ENCODE measurements at places on chromosomes 2 and 18.

DNA sequence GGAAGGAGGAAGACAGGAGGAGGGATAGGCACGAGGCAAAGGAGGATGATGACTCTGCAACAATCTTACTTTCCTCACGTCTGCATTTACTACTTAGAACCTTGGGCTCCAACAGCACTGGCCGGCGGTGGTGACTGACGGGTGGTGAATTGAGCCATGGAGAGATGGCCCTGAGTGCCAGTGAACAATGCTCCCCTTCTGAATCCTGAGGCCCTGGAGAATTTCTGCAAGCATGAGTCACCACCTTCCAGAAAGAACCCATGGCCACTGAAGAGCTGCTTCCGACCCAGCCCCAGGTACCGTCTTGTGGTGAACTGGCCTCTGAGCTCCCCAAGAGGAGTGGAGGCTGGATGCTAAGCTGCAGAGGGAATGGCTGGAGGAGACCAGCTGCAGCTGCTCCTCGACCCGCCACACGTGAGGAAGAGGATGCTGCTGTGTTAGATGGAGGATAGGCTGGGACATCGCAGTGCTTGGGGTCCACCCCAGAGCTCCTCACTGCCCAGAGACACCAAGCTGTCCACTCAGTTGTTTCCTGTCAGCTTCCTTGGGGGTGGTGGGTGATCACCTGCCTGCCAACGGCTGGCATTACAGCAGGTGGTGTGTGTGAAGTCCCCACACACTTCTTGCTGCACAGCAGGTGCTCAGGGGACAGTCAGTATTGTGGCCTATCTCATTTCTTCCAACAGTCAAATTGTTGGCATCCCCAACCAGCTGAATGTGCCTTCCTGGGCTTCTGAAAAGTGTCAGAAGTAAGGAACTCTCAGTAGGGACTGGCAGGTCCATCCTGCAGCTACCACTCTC, 186.5 kb upstream of the ID2 start:
- no peak for DNase-seq

DNA sequence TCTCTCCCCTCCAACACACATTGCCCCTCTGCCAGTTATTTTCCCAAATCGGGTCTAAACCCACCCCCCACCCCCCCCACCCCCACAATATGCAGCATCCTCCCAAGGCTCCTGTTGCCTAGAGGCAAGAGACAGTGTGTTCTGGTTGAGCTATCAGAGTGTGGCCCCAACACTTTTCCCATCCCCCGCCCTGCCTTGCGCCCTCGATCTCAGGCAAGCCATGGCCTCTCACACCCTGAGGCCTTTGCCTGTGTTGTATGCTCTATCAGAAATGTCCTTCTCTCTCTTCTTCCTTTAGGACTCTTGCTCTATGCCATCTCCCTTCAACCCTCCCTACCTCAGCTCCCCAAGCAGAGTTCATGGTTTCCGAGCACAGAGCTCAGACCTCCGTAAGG, 9.5 kb upstream of the GRHL1 start:
- DNase-seq, result no peak

DNA sequence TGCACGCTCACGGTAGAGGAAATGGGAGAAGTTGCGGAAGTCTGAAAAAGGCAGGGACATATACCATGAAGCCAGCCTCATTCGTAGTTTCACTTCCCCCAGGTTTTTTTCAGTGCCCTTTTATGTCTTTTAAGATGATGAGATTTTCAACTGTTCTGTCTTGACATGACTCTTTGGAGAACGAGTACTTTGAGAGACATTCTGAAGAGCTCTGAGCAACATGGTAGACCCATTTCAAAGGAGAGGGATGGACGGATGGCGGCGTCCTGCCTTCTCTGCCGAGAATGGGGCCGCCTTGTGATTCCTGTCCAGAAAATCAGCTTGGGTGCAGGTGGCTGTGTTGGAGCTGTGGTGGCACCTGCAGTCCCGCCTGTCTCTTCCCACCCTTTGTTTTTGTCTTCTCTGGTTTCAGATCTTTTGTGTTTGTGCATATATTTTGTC, 41.7 kb downstream of the SH3BP4 start:
- DNase-seq, result no peak

DNA sequence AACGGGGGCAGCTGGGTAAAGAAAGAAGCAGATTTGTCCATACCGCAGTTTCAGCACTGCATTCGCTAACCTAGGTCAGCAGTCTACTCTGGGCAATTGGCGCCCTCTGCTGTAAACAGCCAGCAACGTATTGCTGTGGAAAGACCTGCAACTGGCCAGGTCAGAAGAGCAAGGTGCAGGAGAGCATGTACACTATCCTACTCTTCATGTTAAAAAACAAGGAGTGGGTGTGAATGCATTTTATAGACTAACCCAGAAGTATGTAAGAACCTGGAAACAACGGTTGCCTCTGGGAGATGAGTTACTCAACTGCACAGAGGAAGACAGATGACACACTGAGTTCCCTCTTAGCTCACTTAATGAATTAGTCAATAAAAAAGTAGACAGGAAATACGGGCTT, 6.2 kb downstream of the MRPS5 start:
- peak; percentile 43 for DNase-seq

DNA sequence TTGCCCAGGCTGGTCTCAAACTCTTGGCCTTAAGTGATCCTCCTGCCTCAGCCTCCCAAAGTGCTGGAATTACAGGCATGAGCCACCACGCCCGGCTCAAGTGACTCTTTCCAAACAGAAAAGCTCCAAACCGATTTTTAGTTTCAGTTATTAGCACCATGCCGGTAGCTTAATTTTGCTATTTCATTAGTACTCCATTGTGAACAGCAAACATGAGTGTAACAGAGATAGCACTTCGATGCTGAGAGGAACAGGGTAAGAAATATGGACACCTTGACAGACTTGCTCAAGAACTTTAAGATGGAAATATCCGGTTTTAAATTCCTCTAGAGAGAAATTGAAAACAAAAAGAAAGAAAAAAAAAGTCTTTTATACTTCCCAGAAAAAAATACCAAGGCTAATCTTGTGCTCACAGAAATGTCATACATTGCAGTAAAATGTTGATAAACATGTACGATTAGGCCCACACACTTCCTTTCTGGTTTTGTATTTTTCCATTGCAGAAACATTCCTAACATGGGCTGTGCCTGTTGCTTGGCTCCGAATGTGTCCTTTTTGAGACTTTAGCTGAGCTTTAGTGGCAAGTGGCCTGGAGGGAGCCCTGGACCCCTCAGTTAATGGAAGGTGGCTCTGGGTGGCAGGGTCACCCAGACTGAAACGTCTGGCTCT, 18.3 kb downstream of the FHL2 start:
- DNase-seq, result no peak

GRCh38 chr2:3639015-3639630, 18.9 kb upstream of the ALLC start:
- no peak for DNase-seq

DNA sequence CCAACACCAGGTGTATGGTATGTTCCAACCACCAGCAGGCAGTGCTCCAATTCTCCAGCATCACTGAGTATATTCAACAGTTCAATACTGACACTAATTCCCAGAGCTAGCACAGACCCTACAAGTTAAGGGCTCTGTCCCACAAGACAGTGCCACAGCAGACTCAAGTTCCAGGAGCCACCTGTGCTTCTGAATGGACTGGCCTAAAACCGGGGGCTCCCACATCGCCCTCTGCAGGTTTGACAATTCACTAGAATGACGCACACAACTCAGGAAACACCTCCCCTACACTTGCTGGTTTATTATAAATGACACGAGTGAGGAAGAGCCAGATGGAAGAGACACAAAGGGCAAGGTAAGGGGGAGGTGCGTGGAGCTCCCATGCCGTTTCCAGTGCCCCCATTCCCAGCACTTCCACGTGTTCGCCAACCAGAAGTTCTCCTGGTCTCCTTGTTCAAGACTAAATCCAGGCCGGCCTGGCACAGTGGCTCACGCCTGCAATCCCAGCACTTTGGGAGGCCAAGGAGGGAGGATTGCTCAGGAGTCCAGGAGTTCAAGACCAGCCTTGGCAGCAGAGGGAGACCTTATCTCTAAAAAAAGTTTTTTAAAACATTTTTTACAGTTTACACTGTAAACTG, 12.2 kb upstream of the ATP6V1B1 start:
- DNase-seq, result no peak

DNA sequence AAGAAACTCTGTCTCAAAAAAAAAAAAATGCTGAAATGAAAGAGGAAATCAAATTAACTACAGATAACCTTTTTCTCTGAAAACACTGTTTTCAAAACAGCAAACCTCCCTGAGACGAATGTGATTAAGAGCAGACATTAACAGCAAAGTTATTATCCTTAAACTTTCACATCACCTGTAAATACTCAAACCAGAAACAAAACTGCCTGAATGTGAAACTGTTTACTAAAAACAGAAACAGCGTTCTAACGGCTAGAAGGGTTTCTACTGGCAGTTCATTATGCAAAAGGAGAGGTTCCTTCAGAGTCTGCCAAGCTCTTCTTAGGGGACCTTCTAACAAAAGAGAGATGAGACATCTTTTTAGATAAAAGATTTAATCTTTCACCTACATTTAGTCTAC, 45.9 kb downstream of the PNO1 start:
- DNase-seq, result no peak

DNA sequence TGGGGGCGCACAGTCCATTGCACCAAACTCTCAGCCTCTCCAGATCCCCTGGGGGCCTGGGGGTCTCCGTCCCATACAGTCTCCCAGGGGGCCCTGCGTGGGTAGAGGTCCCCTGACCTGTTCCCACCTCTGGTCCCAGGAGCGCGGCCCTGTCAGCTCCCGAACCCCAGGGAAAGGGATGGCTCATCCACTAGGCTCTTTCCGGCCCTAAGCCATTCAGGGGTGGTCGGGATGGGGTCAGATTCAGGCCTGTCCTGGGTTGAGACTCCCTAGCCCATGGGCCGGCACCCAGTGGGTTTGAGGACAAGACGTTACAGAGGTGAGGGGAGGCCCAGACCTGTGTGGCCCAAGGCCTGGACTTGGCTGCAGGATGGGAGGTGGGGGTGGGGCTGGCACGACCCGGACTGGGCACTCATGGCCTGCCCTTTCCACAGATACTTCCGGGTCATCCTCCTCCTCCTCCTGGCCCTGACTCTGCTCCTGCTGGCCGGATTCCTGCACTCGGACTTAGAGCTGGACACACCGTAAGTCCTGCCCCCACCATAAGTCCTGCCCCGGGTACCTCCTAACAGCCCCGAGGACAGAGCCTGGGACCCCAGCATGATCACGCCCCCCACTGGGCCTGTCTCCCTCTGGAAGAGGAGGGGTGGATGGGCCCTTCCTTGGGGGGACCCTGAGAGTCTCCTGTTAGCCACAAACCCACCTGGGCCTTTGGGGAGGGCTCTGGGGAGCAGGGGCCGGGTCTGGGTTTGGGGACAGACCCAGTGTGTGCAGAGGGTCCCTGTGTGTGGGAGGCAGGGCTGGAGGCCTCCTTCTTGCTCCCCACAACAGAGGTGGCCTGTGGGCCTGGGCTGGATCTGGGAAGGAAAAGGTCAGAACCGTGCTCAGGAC, 10.1 kb upstream of the NEU4 start:
- DNase-seq, result no peak

- no peak for DNase-seq
These were observed 310.9 kb upstream of the COL3A1 start for GRCh38 chr2:188663301-188663700.

- no peak for DNase-seq
These were observed 32.7 kb upstream of the DLX2 start for GRCh38 chr2:172135446-172135845.

- DNase-seq, result no peak
These were observed 27.5 kb upstream of the FOSL2 start for GRCh38 chr2:28365158-28365557.

- no peak for DNase-seq
These were observed 35.4 kb downstream of the MC2R start for GRCh38 chr18:13879937-13880336.

DNA sequence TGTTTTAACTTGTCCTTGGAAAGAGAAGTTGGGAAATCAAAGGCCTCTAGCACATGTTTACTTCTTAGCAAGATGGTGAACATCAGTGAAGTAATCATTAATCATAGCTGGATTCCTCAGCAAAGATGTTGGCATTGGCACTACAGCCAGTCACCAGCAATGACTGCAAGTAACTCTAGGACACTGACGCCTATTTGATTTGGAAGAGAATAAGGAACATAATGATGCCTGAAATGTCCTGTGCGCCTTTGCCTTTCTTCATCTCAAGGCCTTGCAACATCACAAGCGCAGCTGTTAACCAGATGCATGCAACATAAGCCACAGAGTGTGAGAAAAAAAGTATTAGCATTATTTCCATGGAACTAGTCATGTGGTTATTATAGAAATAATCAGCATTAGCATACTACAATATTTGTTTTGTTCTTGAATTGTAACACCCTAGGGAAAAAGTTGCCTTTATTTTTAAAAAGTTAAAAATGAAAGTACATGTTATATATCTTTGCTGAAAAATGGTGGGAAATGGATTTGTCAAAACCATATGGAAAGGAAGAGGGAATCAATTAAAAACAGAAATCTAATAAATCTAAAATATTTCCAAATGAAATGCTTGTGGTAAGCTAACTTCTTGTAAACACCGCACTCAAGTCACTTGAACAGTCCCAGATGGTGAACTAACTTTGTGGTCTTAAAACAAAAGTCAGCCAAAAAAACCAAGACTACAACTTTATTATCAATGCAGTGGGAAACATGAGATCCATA, 55.6 kb downstream of the THADA start:
- no peak for DNase-seq

GRCh38 chr2:219829667-219830352, 202.4 kb downstream of the SLC4A3 start:
- no peak for DNase-seq

GRCh38 chr18:33123862-33124518, 316.5 kb downstream of the CCDC178 start:
- DNase-seq, result no peak

- DNase-seq, result no peak
These were observed 5.8 kb upstream of the CNDP1 start for GRCh38 chr18:74528478-74528877.

DNA sequence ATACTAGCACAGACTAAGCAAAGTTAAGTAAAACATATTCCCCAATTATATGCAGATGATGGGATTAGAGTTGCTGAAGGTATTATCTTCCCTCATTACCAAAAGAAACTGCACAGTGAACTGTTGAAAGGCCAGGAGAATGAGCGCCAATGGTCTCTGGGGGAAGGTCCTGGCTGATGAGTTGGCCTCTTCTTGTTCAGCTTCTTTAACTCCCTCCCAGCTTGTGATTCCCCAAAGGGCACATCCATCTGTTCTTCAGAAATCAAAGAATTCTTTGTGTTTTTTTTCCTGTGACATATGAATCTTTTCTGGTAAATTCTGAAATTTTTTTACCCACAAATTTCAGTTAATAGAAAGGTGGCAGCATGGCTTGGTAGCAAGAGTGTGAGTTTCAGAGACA, 667.6 kb downstream of the CNTNAP5 start:
- no peak for DNase-seq

- no peak for DNase-seq
These were observed 32.3 kb downstream of the ITGB1BP1 start for GRCh38 chr2:9390991-9391390.

All from stimulated activated CD4-positive, alpha-beta T cell treated with anti-CD3 and anti-CD28 coated beads, Interleukin-15, amount 100 ng/mL, for 1 hour (primary cell).